ENCODE measurements at places on chromosomes 13 and 19.

DNA sequence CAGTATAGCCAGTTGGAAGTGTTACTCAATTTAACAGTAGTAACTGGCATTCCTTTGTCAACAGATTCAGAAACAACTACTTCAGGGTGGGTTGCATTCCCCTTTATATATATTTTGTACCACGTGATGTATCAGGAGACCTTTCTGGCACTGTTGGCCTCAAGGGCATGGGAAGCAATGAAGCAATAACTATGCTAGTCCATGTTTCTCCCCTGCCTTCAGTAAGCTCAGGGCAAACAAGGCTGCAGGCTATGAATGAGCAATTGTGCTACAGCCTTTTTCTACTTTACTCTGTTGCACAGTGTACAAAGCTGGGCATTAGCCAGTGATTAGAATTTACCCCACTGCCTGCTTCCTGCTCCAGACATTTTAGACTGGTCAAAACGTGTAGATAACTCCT lies 348.8 kb downstream of the GPC5 start:
- no peak for DNase-seq

DNA sequence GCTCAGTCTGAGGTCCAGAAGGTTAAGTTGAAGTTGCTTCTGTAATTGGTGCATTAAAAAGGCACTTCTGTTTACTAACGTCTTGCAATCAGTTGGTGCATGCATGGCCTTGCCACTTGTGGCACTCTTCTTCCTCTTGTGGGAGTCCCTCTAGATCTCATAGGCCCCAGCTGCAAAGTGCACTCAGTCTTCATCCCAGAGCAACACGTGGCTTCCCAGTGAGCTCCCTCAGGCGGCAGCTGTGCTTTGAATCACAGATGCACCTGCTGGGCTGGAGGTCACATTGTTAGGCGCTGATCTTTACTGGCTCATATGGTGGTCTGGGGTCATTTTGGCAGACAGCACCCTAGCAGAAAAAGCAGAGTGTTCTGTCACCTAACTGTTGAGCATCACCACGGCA lies 215.7 kb downstream of the ZNF536 start:
- no peak for DNase-seq

DNA sequence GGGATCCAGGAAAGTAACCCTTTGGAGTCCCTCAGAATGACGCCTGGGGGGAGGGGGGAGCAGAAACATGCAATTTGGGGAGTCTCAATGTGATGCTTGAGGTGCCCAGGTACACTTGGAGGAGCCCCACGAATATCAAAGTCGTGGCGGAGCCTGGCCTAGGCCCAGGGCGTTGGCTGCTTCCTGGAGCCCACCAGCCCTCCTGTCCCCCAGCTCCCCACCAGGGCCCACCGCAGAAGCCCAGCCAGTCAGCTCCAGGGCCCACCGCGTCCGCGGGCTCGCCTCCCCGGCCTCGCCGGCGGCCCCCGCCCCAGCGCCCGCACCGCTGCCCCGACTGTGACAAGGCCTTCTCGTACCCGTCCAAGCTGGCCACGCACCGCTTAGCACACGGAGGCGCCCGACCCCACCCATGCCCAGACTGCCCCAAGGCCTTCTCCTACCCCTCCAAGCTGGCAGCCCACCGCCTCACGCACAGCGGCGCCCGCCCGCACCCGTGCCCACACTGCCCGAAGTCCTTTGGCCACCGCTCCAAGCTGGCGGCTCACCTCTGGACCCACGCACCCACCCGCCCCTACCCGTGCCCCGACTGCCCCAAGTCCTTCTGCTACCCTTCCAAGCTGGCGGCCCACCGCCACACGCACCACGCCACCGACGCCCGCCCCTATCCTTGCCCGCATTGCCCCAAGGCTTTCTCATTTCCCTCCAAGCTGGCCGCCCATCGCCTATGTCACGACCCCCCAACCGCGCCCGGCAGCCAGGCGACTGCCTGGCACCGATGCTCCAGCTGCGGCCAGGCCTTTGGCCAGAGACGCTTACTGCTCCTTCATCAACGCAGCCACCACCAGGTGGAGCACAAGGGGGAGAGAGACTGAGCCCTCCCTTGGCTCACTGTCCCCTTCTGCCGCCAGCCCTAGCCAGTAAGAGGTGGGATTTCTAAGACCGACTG lies 2.1 kb downstream of the ZNF575 start:
- no peak for DNase-seq

DNA sequence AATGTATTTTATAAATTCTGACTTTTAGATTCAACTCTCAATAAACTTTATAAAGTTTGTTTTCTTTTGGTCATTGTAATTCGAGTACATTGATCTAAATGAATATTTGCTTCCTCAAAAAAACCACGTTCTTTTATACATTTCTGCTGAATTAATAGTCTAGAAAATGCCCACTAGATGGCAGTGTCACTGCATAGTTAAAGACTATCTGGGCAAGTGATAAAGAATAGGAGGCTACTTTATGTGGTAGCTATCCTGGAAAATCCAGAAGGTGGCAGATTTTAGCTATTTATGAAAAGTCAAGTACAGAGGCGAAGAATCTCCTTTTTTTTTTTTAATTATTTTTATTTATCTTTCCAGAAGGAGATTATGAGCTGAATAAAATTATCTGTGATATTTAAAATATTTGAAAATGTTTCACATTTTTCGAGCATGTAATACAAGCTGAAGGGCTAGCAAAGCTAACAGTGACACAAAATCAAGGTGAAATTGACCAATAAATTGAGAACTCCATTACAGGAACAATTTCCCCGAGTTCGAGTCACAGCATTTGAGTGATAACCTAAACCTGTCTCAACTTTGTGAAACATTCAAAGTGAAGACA lies 221.8 kb downstream of the OLFM4 start:
- no peak for DNase-seq

DNA sequence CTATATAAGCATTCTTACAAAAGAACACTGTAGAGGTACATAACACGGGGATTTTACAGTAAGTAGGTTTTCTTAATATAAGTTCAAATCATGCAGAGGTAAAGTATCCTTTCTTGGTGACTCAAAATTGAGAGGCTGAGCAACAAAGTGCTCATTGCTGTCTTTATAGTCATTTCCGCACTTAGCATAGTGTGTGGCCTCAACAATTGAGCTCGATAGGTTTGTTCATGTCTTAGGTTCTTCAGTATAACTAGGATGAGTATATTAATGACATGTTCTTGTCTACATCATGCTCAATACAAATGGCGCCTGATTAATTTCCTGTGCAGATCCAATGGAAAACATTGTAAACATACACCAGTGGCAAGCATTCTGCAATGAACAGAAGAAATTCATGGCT lies 1.4 kb downstream of the WDFY2 start:
- DNase-seq = no peak

DNA sequence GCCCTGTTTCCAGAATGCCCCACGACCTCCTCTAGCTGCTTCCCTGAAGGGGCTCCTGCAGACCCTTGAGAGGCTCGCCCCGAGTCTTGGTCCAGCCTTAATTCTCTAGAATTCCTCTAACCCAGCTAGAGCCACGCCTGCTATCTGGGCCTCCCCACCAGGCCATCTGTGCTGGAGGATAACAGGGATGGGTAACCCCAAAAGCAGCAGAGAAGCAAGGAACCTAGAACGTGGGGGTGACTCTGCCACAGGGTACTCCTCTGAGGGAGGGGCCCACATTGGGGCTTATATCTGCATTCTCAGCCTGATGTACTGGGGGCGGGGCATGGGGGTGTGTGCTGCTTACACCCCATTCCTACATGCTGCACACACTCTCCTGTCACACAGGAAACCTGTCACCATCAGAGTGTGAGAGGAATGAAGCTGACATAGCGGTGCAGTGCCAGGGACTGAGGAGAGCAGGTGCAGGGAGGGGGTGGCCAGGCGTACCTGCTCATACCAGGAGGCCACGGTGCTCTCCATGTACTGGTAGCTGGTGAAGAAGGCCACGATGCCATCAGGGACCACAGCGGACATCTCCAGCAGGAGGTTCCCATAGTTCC lies 13.8 kb downstream of the KLC3 start:
- no peak for DNase-seq

GRCh38 chr19:7199613-7200533 lies 94.3 kb downstream of the INSR start:
- no peak for DNase-seq

DNA sequence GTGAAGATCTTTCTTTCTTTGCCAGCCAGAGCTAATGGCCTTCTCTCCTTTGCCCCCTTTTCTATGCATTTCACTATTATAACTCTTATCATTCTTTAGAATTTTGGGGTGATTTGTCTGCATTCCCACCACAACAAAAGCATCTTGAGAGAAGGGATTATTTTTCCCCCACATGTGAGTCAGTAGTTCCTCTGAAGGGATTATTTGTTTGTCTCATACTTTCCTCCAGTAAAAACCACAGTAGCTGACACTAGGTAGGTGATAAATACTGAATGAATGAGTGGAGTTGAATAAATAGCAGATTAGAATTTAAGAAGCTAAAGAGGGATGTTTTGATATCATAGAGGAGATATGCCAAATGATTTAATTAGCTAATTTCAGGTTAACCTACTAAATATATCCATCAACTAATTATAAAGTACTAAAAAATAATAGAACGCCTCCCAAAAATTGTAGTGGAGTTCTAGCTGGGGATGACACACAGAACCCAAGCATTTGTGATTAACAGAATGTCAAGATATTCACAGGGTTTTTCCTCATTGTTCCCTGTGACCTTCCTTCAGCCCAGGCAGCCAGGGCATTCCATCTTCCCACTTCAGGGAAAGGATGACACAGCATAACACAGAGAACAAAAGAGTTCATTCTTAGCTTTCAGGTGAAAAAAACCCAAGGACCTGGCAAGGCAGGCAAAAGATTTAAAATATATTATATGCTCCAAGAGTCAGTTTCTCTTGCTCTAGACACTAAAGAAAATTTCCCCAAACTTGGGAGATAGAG lies 3.5 kb upstream of the TBC1D4 start:
- no peak for DNase-seq

DNA sequence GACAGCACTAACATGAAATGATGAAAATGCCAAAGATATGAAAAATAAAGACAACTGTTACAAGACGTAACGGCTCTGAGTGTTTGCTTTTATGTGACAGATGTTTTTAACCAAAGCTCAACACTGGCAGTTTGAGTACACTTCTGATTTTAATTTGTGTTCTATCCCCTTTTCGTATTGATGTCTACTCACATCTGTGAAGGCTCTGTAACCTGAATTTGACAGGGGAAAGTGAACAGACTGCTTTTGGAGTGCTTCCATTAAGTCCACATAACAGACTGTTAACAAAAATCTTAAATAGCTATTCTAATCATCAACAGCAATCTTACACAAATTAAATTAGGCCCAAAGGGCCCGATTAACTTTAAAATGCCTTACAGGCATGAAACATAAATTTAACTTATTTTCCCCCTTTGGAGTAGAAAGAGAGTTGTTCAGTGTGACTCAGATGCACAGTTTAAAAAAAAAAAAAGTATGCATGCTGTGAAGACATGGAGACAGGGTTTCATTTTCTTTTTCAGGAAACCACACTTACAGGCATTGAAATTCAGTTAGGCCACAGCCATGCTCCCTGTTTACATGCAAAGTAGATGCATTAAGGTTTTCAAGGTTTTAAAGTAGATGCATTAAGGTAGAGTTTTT lies 16.3 kb upstream of the RNASEH2B start:
- DNase-seq = no peak

- no peak for DNase-seq
These were observed 955.7 kb upstream of the SLC10A2 start for GRCh38 chr13:104021806-104022397.

GRCh38 chr19:34151439-34151838 lies 20.9 kb upstream of the LSM14A start:
- DNase-seq = no peak

- no peak for DNase-seq
These were observed 30.5 kb downstream of the TNFSF14 start for GRCh38 chr19:6639439-6639838.

DNA sequence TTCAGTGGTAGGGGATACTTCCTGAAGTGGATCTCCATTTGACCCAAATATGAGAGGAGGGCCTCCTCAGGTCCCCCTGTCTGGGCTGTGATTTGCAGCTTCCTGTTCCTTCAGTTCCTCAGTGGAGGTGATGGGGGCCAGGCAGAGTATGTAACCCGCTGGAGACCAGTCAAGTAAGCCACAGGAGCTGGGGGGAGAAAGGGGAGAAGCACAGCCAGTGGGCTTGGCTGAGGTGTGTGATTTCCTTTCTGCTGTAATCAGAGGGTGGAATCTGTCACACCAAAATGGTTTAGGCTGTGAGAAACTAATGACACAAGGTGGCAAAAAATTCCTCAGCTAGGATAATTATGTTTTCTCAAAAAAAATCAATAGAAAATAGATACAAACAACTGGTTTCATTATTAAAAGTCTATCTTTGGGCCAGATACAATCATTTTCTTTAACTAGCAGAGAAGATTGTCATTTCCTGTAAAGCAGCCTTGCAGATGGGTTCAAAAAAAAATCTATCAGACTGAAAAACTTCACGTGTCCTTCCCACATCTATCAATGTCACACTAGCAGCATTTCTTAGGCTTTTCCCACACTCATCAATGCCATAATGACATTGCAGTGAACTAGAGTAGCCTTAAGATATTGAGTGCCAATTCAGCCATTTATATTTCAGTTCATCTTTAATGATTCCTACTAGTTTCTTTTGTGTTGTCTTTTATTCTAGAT lies 1660.3 kb downstream of the EFNB2 start:
- no peak for DNase-seq

DNA sequence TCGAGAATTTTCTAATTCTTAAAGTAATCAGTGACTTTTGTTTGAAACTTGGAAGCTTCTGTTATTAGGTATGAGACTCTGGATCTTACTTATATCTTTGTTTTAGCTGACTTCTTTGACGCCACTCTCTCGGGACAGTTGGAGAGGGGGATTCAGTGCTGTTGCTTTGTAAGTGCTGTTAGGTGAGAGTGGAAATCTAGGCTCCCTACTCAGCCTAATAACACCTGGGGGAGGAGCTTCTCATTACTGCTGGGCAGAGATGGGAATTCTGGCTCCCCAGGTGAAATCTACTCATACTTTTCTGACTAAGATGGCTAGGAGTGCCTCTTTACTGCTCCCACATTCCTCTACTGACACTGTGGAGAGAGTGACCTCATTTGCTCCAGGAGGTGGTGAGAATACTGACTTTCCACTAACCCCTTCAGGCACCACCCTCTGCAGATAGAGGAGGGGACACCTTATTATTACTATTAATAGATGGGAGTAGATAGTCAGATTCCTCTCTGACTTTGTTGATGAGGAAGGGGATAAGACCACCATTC lies 324.9 kb upstream of the SPRY2 start:
- DNase-seq = no peak

DNA sequence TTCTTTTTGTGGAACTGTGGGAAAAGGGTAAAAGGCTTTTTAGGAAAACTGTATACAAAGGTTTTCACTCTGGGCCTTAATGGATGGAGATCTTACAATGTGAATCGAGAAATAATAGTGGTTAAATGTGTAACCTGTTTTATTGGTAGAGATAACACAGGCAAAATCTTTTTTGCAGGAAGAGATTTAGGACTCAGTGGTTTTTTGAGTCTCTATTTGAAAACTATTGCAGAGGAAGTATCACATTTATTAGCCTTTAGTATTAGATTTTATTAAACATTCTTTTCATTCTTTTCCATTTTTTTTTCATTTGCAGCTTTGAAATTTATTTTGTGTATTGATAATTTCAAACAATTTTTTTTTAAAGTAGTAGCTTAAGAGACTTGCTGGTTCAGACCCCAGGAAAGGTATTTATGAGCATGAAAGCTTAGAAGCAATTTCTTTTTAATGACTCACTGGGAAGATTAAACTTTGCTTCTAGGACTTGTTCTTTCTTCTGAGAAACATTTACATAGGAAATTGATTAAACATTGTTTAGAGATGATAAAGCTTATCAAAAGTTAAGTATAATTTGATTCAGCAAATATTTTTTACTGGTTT lies 10.5 kb downstream of the KLF5 start:
- DNase-seq = no peak

Measured in esophagus squamous epithelium (tissue), 5 donors.